Stimulated activated CD4-positive, alpha-beta T cell treated with anti-CD3 and anti-CD28 coated beads, Interleukin-4, amount 100 ng/mL, for 1 hour (primary cell): ENCODE measurements at places on chromosomes 13 and 19.
A peak's percentile ranks its signal among the peaks of the same experiment; 100 is the strongest.

DNA sequence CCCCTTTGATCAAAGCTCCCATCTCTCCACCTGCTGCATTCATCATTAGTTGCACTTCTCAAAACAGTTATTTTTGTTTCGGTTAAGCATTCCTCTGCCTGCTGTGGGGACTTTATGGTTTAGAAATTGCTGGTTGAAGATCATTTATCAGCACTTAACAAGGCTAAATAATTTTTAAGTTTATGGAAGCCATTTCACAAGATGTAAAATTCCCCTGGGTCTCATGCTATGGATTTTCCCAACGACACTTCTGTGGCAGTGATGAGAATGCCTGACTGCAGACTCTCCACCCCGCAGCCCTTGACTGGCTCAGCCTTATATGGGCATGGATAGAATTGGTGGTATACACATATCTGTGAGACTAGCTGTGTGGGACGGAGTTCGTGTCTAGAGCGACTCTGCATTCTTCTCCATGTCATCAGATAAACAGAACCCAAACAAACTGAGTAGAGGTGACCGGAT lies 52.8 kb downstream of the COL4A2 start:
- no peak for DNase-seq

DNA sequence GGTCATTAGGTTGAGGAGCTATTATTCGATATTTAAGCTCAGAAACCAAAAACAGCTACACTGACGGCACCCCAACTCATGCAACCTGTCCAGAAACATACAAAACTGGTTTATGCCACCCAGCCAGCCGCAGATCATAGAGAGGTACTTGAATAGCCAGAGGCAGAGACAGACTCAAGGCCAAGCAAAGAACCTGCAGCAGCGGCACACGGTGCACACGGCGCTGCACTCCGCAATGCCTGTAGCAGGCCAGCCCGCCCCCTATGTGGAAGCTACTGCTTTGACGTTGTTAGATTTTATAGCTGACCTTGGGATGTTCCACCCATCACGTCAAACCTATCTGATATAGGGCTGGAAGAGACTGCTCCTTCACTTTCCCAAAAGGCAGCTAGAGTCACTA lies 11.9 kb upstream of the DHRS12 start:
- DNase-seq: no peak

GRCh38 chr13:48497669-48498068 lies 35.2 kb downstream of the RCBTB2 start:
- no peak for DNase-seq

GRCh38 chr13:44046428-44046827 lies 166.7 kb downstream of the LACC1 start:
- no peak for DNase-seq

DNA sequence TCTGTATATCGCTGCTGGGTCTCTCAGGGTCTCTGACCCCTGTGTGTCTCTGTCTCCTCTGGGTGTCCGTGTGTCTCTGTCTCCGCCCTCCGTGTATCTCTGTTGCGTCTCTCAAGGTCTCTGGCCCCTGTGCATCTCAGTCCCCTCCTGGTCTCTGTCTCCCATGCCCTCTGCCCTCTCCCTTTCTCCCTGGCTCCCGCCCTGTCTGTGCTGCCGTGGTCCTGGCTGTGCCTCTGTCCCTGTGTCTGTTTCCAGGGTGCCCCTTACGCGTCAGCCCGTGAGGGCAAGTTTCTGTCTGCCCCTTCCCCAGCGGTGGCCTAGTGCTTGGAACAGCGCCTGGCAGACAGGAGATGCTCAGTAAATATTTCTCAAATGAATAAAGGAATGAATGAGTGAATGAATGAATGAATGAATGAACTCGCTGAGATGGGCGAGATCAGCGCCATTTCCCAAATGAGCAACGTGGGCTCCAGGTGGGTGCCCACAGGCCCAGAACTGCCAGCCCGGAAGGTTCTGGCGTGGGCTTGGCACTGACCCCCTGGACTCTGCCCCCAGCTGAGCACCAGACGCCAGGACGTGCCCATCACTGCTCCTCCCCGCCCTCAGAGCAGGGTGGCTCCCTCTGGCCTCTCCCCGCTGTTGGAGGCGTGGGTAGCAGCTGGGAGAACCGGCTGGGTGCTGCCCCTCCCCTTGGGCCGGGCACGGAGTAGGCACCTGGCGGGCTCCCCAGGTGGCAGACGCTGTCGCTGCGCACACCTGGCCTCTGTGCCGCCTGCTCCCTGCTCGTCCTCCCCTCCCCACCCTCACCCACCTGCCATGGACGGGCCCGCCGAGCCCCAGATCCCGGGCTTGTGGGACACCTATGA lies at the start of gene SULT2B1:
Gene SULT2B1 (plus strand): TSS at position 736 of the 866 bp plus-strand sequence. CDS start 81 bp downstream, at position 817.
- no peak for DNase-seq

- no peak for DNase-seq
Observed at GRCh38 chr19:19338082-19338481, 17.5 kb downstream of the MAU2 start.

GRCh38 chr13:51771418-51772104 lies 32.4 kb downstream of the DHRS12 start:
- DNase-seq: no peak

DNA sequence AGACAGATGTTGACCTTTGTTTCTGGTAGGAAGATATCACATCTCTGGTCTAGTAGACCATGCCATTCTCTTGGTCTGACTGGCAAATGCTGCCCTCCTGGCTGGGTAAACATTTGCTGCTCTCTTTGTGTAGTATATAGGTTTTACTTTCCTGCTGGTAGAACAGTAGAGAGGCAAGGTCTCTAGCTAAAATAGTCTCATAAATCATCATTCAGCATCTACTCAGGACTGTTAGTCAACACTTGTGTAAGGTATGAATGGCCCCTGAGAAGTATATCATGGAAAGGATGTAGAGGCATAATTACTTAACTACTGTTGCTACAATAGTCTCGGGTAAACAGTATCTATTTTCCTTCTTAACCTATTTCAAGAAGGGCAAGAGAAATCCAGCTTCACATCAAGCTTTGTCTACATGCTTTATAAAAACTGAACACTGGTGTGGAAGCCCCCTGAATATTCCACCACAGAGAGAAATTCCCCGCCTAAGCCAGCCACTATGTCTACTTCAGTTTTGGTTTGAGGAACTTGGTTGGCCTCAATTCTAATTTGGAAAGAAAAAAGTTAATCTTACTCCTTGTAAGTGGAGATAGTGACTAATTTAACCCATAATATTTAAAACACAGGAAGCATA lies 18.4 kb upstream of the MYCBP2 start:
- DNase-seq: no peak

DNA sequence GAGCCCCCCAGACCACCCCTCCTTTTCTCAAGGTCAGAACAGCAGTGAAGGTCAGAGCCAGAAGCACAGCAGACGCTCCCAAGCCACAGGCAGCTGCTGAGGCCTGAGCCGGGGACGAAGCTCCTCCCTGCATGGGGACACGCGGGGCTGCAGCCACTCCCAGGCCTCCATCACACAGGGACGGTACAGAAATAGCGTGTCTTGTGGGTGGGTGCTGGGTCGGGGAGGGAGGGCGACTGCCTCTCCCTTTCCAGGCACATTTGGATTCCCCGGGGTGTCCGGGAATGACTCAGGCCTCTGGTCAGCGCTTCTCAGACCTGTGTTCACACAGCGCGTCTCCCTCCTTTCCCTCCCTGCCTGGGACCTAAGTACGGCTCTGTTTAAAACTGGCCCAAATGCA lies 33.2 kb downstream of the RASA3 start:
- no peak for DNase-seq

- no peak for DNase-seq
Observed at GRCh38 chr13:30163441-30163840, 143.9 kb downstream of the KATNAL1 start.

GRCh38 chr19:5801796-5802619 lies 2.9 kb upstream of the NRTN start:
- no peak for DNase-seq

GRCh38 chr19:33405254-33405552 lies 31.7 kb downstream of the CEBPG start:
- DNase-seq: no peak

DNA sequence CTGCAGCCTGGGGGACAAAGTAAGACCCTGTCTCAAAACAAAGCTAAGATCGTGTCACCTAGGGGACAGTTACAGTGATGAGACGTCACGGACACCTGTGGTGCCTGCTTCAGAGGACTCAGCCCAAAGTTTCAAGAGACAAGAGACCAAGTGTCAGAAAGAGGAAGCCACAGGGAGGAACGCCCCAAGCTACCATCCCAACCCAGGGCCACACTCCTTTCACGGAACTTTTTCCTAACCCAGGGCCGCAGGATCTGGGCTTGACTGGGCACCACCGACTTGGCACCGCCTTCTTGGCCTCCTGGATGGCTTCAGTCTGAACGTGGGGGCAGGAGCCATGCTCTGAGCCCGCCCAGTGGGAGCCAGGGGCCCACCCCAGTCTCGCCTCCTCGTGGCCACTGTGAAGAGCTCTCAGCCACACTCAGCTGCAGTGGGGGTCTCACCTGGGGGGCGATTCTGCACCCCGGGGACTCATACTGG lies 8.5 kb downstream of the MOB3A start:
- no peak for DNase-seq

DNA sequence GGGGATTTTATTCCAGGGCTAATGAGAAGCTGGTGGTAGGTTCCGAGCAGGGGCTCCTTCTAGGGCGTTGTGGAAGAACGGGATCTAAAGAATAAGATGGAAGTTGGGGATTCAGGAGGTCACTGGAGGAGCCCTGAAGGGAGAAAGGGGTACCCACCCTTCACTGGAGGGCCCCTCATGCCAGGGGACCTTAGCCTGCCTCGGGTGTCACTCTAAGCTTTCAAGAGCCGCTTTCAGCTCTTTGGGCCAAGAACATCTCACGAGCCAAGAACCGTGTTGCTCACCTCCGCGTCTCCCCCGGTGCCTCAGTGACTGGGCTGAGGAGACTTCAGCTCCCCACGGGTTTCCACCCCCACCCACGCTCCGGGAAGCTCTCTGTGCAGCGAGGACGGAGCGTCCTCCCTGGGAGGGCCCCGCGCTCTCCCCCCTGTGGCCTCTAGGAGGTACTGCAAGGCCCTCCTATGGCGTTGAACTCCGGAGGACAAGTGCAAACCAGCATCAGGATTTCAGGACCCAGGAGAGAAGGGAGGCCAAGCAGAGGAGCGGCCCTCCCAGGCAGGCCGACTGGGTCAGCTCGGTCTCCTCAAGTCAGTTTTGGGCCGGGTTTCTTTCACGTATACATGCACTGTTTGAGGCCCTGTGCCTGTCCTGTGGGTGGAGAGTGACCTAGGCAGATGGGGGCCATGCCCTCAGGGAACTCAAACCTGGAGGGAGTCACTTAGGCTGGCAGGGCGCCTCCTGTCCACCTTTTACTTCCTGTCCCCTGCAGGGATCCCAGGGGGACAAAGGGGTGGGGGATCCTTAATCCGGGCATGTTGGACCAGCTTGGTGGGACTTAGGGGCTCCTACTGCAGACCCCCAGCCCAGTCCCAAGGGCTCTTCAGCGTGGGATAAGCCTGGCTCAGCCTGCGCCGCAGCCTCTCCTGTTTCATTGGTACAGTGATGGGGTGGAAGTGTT lies 5.1 kb upstream of the KRTDAP start:
- DNase-seq: peak; percentile 82

- DNase-seq: no peak
Observed at GRCh38 chr13:24179486-24179850, 18.9 kb downstream of the SPATA13 start.

DNA sequence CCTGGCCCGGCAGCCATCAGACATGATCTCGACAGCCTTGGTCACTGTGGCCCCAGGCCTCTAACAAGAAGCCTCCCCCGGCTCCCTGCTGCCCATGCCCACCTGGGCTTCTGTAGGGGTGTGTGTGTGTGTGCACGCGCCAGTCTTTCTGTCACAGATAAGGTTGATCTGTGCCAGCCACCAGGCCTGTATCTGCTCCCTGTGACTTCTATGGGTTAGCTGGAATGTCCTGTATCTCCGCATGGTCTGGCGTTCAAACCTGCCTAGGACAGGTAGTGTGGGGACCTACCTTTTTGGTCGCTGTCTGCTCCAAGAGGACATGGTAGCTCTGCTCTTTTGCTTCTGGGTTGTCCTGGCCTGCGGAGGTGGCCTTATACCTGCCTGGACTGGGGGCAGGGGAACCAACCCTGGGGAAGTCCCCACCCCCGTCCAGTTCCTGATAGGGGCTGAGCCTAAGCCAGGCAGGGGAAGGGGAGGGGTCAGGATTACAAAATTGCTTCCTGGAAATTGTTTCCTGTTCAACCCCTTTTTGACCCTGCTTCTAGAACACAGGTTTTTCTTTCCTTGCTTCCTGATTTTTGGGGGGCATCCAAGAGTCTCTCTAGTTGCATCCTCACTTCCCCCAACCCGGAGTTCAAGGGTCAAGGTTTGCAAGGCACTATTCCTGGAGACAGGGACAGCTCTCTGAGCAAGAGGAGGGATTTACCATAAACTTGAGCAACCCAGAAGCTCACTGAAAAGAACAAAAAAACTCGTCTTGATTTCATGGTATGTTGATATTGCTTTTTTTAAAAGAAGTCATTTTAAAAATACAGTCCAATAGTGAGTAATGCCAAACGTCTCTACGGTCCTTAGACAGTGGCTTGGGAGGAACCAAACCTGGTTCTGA lies at the start of gene LRG1:
Gene LRG1 (minus strand): TSS at position 344 of the 889 bp plus-strand sequence. CDS start 23 bp downstream, at position 321.
- DNase-seq: no peak

DNA sequence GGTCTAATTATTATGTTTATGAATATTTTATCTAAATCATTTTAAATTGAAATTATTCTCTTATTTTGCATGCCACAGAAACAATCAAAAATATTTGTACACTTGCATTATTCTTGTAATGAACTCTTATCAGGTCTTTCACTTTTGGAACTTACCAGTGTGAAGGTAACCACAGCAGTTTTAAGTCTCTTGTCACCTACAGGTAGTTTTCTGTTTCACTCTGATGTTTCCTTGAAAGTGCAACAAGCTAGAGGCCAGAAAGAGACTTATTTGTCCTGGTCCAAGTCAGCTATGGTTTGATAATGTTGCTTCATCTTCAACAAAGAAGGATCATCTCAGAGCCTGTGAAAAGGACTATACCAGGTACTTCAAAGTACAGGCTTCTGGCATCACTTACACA lies 133.4 kb upstream of the NBEA start:
- no peak for DNase-seq

- no peak for DNase-seq
Observed at GRCh38 chr13:49681842-49682435, 9.3 kb downstream of the EBPL start.

DNA sequence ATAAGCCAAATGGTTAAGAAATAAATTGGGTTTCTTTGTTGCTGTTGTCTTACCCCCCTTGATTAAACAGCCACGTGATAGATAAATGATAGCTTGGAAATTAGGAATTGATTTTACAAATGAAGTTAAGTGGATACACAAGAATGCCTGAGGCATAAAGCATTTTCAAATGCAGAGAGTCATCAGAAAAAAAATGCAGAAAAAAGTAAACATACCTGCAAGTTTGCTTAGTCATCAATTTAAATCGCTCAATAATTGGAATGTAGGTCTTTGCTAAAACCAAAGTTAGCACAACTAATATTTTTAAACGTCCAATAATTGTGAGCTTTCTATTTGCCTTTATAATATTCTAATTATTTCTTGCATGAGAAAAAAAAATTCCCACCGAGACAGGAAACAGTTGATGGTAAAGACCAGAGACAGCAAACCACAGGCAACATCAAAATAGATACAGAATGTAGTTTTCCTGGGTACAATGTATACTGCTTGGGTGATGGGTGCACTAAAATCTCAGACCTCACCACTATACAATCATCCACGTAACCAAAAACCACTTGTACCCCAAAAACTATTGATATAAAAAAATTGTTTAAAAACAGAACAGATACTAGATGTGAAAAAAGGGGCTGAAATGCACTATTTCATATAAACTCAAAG lies 924.0 kb downstream of the PCDH9 start:
- DNase-seq: no peak

- DNase-seq: no peak
Observed at GRCh38 chr13:110737555-110737954, 24.1 kb downstream of the ING1 start.
